ENCODE measurements at places on chromosomes 16 and 17. TPM values are rescaled to one million over a fixed set of nuclear protein-coding genes. Genes with fewer than 3 reads are reported as not detected.

DNA sequence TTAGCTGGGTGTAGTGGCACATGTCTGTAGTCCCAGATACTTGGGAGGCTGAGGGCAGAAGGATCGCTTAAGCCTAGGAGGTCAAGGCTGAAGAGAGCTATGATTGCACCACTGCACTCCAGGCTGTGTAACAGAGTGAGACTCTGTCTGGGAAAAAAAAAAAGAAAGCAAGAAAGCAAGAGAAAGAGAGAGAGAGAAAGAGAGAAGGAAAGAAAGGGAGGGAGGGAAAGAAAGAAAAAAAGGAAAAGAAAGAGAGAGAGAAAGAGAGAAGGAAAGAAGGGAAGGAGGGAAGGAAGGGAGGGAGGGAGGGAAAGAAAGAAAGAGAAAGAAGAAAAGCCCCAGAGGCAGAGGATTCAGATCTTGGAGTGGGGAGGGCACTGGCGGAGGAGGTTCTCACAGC is 6.5 kb downstream of the DHX58 start:
- no peak for DNase-seq

- DNase-seq = no peak
Observed at GRCh38 chr17:51907041-51907440, 251.5 kb downstream of the CA10 start.

DNA sequence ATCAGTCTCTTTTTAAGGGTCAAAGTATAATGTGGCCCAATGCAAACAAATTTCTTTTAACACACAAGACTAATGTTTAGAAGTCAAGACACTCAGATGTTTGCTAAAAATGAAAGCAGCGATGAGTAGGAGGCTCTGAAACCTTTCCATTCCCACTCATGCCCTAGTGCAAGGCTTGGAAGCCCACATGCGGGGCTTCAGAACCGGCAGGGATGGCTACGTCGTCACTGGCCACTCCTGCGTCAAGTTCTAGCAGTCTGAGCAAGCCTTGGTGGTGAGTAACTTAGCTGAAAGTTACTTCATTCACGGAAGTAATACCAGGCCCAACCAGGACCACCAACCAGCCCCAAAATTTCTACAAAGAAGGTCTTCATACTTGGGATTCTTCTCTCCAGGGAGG is 14.8 kb upstream of the TMED6 start:
- DNase-seq = no peak

DNA sequence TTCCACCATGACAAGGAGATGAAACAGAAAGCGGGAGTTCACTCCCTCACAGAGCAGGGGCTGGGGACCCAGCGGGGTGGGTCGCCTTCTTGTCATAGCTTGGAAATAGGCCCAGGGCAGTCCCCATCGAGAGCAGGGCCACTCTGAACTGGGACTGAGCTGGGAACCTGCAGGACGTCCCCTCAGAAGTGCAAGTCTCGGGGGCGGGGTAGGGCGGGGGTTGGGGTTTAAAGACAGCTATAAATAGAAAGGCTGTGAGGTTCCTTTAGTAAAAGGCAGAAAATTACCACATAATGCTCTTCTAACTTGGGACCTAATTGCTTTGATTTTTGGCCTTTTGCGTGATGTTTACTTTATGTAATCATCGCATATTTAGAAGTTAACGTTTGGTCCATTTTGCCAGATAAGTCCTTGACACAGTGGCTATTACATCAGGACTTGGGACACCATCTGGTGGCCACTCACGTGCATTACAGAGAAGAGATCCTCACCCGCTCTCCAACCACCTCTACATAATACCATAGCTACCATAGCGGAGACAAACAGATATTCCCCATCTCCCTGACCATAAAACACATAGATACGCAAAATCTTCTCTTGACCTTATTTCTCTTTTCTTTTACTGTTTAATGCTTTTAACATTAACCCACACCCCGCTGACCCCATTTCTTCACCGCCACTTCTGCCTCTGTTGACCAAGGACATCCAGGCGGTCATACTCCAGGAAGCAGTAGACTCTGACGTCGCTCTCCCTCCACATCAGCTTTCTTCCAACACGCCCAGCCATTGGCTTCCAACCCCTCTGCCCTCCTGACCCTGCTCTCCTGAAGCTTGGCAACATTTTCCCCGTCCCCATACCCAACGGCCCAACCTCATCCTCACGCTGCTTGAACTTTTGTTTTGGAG is 27.5 kb upstream of the PIK3R6 start:
- DNase-seq = peak; percentile 67

CYB5B gene
- total RNA-seq = 62.5 TPM

HS3ST2 gene
- 14.4 TPM for total RNA-seq
